ENCODE measurements at places on chromosomes 4 and X.

DNA sequence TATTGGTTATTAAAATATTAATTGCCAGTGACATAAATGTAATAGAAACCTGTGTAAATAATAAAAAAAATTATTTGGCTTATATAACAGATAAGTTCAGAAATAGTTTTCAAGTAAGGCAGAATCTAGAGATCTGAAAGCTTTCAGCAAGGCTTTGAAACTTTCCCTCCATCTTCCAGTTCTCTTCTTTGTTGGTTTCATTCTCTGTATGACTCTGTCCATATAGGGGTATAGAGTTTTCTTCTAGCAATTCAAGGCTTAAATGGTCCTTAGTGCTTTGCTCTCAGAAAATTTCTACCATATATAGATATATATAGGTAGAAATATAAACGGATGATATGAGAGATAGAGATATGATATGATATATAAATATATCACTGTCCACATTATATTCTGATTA is 160.5 kb upstream of the GABRA2 start:
- no peak for DNase-seq

DNA sequence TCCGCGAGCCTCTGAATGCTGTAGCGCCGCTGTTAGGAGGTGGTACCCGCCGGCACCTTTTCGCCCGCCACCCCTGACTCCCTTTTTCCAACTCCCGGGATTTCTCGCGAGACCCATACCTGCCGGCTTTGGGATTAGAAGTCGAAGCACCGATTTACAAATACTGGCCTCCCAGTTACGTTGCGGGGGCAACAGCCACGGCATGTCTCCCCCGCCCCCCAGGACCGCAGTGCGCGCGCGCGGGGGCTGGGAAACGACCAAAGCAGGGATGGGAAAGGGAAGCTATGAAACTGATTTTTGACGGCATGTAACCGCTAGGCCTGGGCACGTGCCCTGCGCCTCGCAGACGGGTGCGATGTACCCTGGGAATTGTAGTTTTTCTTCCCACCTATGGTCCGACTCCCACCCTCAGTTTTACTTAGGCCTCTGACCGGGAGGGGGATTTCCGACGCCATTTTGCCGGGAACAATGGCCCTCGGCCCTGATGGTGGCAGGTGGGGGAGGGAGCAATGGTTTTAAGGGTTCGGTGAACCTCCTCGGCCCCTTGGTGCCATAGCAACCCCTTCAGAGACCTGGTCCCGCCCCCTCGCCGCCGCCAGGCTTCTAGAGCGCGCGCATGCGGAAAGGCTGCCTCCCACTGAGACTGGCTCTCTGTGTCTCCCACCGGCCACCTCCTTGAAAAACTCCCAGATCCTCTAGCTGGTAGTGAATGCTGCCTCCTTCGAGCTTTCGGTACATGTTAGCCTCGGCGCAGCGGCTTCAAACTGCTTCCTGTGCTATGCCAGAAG is 772 bp upstream of the WNK3 start:
- DNase-seq: peak; percentile 59

- DNase-seq: peak; percentile 4
Measured at GRCh38 chrX:139126493-139126892, 404.0 kb upstream of the F9 start.

GRCh38 chrX:136028383-136028984 is 43.2 kb downstream of the SLC9A6 start:
- DNase-seq: peak; percentile 70

GRCh38 chrX:96147681-96148080 is 537.0 kb upstream of the DIAPH2 start:
- DNase-seq: no peak

DNA sequence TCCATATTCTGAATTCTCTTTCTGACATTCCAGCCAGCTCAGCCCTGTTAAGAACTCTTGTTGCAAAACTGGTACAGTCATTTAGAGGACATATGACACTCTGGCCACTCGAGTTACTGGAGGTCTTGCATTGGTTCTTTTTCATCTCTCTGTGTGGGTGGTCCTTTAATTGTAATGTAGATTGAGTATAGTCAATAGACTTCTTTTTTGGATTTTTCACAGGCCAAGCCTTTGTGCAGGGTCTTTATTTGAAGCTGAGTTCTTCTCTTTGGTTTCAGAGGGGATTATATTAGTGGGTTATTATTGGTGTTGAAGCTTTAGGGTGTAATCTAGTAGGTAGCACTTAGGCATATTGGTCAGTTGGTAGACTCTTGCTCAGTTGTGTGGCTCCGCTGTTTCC is 118.0 kb upstream of the GIMD1 start:
- no peak for DNase-seq

GRCh38 chr4:114780205-114780604 is 181.6 kb downstream of the UGT8 start:
- DNase-seq: peak; percentile 15
